Stimulated activated CD4-positive, alpha-beta T cell treated with anti-CD3 and anti-CD28 coated beads, Interleukin-2, amount 100 ng/mL, for 48 hours (primary cell): ENCODE measurements at places on chromosomes 2 and 18.

DNA sequence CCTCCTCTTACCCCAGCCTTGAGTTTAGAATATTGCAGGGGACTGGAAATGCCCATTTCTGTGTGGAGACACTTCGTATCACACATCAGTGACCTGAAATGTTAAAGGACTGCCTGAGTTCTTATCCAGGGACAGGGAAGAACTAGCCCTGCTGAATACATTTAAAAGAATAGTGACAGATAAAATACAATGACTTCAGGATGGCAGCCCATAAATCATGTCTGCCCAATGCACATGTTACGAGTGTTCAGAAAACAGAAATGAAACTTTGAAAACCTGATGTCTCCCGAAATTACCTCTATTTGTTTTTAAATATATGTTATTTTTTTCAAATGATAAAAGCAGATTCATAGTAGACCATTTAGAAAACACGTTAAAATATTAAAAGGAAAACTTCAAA lies 22.3 kb upstream of the RAB12 start:
- DNase-seq, result no peak

DNA sequence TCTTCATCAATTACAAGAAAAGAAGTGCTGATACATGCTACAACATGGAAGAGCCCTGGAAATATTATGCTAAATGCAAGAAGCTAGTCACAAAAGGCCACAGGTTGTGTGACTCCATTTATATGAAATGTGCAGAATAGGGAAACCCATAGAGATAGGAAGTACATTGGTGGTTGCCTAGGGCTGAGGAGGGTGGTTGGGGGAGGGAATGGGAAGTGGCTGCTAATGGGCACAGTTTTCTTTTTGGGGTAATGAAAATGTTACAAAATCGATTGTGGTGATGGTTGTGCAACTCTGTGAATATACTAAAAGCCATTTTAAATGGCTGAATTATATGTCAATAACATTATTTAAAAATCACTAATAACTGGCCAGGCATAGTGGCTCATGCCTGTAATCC lies 24.3 kb upstream of the RESP18 start:
- no peak for DNase-seq

DNA sequence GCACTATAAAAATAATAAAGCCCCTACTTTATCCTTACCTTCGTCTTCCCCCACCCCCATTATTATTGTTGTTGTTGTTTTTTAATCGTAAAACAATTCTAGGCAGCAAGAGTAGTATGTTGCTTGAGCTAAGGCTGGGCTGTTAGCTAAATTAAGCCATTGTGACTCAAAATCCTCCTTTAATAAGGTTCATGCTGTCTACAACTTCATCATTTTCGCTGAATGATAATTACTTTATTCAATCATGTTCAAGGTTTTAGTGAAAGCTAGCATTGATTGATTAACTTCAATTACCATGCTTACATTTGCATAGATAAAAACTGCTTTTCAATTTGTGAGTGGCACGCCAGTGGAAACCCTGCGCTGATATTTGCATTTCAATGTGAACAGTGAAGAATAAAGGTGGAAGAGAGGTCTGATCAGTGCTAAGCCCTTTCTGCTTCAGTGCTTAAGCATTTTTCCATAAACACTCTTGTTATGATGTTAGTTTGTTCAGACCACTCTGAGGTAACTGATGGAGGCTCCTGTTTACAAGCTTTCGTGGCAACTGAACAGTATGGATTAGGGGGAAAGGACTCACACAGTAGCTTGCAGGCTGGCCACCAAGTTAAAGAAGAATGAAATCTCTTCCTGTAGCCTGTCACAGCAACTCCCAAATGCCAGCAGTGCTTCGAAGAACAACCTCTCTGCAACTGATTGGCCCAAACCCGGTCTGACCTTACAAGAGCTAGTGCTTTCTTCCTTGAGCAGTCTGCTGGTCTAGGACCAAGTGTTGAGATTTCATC lies 156.8 kb downstream of the GPD2 start:
- DNase-seq, result no peak

DNA sequence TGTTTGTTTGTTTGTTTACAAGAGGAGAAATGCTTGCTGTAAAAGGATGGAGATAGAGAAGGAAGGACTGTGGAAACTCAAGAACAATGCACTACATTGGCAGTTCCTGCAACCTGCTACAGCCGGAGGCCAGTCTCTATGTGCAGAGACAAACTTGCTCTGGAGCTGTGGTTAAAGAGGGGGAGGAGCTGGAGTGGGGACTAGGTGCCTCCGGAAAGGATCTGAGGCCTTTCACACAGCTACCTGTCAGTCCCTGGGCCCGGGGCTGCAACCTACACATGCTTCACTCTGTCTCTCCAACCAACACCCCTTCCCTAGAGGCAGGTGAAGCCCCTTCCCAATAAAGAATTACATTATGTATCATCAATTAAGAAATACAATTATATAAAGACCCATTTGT lies 1234.0 kb upstream of the ZEB2 start:
- DNase-seq, result no peak

- DNase-seq, result no peak
Measured at GRCh38 chr2:1505031-1505441, 91.8 kb downstream of the TPO start.

- DNase-seq, result no peak
Measured at GRCh38 chr2:198438331-198438730, 633.9 kb downstream of the PLCL1 start.

DNA sequence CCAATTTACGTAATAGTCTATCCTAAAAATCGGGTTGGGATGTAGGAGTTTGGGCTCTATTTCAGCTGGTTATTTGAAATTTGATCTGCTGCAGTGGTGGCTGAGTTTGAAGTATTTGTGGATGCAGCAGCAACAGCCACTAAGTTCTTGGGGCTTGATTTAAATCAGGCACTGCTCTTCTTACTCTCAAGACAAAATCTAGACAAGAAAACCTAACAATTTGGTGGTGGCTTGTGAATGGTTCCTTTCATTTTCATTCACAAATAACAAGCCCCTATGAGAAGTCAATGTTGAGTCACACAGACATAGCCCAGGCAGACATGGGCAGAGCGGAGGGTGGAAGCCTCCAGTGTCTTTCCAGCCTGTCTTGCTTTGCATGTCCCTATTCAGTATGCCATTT lies 199.3 kb downstream of the LTBP1 start:
- DNase-seq, result no peak

GRCh38 chr2:229943171-229943570 lies 20.9 kb downstream of the FBXO36 start:
- no peak for DNase-seq
